Lower leg skin (tissue), 4 donors: ENCODE measurements at places on chromosomes 1 and 21. TPM values are rescaled to one million over a fixed set of nuclear protein-coding genes. Genes with fewer than 3 reads are reported as not detected.

CACNA1S gene
- not detected for total RNA-seq

GJA8 gene
- total RNA-seq, result not detected

DNA sequence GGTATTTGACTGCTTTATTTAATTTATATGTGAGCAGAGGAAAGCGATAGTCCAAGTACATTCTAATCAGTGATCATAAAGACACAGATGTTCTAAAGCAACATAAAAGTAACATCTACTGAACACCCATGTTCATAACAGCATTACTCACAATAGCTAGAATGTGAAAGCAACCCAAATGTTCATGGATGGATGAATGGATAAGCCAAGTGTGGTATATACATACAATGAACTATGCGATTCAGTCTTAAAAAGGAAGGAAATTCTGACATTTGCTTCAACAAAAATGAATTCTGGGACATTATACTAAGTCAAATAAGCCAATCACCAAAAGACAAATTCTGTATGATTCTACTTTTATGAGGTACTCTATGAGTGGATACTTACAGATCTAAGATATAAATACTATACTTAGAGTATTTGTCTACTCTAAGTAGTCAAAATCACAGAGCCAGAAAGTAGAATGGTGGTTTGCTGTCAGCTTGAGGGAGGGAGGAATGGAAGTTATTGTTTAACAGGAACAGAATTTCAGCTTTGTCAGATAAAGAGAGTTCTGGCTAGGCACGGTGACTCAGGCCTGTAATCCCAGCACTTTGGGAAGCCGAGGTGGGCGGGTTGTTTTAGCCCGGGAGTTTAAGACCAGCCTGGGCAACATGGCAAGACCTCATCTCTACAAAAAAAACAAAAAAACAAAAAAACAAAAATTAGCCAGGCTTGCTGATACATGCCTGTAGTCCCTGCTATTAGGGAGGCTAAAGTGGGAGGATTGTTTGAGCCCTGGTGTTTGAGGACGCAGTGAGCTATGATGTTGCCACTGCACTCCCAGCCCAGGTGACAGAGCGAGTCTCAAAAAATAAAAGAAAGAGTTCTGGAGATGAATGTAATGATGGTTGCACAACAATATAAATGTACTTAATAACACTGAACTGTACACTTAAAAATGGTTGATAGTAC lies 79.7 kb upstream of the ARHGAP29 start:
- no peak for DNase-seq

DNA sequence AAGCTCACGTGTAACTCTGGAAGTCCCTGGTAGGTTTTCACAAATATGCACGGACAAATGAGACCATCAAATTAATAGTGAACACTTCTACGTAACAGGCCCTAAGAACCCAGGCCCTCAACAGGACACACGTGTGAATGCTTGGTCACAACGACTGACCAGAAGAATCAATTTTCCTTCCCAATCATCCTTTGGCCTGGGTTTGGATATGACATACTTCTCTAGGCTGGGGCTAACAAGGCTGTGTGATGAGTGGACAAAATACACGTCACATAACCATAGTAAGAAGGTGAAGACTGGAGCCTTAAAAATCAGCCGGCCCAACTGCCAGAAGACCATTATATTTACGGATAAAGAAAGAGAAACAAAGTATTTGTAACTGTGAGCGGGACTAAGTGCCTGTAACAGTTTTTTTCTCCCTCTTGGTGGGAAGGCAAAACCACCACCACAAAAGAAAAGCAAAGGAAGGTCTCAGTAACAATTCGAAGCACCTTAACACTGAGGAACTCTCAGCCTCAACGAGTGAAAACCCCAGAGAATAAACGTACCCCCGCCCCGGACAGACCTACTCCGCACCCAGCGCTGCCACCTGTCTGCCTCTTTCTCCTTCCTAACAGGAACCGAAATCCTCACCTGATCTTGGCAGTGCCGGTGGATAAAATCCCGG lies 450 bp downstream of the SDE2 start:
- no peak for DNase-seq

GRCh38 chr1:158327481-158327880 lies 3.9 kb downstream of the CD1B start:
- DNase-seq, result no peak
